ENCODE measurements at places on chromosomes 5 and 9.

- no peak for DNase-seq
Measured at GRCh38 chr5:74541381-74541781, 99.1 kb downstream of the ENC1 start.

DNA sequence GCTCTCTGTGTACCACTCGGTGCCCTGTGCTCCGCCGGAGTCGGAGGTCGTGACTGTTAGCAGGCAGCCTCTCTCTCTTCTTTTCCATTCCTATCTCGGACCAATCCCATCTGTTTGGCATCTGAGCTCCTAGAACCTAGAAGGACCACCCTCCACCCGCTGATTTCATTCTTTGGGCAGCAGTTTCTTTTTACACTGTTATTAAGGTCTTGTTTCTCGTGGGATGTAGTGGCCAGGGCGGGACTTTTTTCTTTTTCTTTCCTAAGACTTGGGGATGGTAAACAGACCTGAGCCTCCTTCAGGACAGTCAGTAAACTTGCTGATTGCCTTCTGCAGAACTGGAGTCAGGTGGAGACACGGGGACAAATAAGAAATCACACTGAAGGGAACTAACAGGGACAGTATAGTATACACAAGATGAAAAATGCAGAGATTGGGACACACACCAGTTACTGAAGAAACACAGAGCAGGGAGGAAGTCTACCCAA, 500 bp downstream of the URM1 start:
- DNase-seq = no peak

DNA sequence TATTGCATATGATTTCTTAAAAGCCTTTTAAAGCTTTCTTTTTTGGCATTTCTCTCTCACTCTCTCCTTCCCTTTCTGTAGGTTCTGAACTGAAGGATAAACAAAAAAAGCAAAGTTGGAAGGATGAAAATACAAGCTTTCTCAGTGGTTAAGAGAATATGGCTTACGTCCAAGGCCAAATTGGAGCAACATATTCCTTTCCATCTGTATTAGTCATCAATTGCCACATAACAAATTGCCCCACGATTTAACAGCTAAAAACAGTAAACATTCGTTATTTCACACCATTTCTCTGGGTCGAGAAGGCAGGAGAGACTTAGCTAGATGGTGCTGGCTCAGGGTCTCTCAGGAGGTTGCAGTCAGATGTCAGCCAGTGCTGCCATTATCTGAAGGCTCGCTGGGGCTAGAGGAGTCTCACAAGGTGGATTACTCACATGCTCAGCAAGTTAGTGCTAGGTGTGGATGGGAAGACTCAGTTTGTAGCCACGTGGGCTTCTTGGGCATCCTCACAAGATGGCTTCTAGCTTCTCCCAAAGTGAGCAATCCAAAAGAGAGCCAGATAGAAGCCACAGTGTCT, 2.0 kb upstream of the ROR2 start:
- no peak for DNase-seq

GRCh38 chr9:94912700-94913249, 186.3 kb downstream of the AOPEP start:
- DNase-seq = no peak

DNA sequence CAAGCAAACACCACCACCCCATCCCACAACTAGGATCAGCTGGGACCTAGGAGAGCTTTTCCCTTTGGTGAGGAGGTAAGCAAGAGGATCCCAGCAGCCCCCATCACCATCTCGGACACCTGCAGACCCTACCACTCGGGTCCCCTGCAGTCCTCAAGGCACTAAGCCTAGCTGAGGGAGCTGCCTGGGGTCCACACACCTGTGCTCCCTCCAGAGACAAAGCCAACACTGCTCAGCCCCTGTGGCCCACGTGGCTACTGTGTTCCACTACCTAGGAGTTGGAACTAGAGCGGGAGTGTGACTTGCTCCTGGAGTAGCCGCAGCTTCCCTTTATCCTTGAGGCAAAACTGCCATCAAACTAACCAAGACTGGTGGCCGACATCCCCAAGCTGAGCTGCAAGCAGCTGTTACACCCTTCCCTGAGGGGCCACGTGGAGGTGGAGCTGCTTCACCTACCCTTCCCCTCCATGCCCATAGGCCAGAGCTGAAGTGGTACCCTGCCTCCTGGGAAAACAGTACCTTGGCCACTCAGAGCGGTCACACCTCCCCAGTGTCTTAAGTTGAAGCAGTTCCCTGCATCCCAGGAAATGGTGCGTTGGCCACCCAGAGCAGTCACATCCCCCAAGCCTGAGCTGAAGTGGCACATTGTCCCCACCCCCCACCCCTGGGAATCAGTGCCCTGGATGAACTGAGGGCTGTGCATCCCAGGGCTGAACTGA, 205.5 kb downstream of the CACNA1B start:
- DNase-seq = no peak

GRCh38 chr9:12162181-12162815, 530.9 kb upstream of the TYRP1 start:
- DNase-seq = no peak

DNA sequence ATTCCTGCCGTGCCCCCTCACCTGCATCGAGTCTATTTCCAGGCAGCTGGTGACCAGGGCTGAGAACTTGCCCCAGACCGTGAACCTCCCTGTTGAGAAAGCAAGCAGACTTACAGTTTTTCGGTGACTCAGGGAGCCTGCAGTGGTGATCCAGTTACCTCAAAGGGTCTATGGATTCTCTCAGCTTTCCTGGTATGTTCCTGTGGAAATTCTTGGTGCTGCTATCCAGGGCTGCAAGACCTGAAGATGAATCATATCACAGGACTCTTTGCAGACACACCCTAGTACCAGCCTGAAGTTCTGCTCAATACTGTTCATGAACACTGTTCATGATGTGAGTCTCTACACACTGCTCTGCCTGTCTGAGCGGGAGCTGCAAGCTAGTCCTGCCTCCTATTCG, 154.7 kb downstream of the WDR70 start:
- DNase-seq = no peak

DNA sequence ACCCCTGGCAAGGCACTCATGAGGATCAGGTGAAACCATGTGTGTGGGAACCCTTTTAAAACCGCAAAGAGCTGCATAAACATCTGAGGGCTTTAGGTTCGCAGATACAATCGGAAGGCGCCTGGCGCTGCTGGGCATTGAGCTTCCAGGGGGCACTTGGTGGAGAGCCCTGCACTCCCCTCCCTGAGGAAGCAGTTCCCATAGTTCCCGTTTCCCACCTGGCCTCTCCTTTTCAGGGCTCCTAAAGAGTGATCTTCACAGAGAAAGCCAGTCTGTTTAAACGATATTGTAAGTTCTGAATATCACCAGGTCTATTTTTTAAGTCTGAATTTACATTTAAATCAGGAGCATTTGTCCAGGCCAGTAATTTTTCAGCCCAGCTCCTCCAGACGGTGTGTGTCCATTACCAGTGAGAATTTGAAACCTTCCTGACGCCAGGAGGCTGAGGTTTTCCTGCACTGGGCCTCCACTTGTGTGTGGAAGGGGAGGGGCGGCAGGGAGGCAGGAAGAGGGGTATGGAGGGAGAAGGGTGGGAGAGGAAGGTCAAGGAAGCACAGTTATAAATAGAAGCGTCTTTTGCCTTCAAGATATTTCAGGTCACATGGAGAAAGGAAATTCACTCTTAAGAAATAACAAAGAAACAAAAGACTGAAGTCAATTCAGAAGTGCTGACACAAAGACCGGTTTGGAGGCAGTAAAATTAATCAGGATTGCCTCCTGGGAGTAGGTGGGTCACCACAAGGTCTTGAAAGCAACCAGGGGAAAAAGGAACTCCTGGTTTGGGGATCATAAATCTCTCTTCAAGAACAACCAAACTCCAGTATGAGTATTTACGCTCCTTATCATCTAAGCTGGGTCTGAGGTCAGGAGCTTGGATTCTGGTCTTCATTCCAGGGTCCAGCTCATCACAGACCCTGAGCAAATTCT, 14.3 kb upstream of the MGAT1 start:
- no peak for DNase-seq

- DNase-seq = no peak
Measured at GRCh38 chr5:14153071-14153864, 10.1 kb downstream of the TRIO start.

DNA sequence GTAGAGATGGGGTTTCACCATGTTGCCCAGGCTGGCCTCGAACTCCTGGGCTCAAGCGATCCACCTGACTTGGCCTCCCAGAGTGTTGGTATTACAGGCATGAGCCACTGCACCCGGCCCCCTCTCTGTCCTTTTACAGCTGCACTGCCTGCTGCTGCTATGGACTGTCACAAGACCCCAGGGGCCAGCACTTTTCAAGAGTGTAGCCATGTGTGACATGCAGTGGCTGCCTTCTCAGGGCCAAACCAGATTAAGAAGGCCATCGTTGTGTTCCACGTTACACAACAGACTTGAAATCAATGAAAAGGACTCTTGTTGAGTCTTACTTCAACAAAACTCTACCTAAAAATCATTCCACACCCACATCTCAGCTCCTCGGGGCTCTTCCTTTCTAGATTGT, 78.9 kb upstream of the ICE1 start:
- no peak for DNase-seq

- no peak for DNase-seq
Measured at GRCh38 chr5:141483902-141484301, 928 bp upstream of the PCDHGC4 start.

DNA sequence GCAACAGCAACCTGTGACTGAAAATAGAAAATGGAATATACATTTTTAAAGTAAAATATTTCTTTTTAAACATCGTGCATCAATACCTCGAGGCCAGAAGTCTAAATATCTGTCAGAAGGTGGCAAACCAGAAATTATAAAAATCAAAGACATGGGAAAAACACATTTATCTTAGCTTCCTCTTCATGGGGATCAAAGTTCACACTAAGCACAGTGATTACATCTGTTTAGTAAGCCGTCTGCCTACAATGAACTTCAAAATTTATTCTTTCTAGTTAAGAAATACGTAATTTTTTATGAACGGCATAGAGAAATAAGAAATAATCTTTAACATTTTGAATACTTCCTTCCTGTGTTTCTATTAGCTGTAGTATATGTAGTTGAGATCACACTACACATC, 17.9 kb upstream of the SV2C start:
- DNase-seq = no peak

DNA sequence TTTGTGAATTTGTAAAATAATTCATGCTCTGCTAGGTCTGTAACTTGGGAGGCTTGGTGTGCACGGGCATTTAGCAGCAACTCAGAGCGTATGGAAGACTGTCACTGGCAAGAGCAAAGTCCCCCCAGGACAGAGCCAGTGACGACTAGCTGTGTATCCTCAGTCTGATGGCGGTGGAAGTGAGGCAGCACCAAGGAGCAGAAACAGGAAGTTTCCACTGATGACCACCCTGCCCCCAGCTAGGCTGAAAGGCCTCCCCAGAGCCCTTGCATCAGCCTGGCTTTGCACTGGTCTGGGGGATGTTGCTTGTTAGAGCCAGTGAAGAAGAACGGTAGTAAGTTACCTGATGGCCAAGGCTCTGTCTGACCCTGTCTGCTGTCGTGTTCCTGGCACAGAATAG, 66.8 kb upstream of the ABL1 start:
- DNase-seq = no peak

DNA sequence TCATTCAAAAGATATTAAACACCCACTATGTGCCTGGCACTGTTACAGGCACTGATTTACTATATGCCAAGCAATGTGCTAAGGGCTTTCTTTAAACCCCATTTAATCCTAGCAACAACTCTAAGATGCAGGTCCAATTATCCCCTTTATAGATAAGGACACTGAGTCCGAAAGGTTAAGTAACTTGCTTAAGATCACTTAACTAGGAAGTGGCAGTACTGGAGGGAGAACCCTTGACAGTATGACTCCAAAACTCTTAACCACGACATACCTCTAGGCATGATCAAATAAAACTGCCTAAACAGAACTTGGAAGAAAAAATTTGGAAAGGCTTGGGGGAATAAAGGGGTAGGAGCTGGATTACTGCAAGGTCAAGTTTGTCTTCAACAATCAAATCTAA, 1.7 kb downstream of the RAB14 start:
- DNase-seq = no peak

DNA sequence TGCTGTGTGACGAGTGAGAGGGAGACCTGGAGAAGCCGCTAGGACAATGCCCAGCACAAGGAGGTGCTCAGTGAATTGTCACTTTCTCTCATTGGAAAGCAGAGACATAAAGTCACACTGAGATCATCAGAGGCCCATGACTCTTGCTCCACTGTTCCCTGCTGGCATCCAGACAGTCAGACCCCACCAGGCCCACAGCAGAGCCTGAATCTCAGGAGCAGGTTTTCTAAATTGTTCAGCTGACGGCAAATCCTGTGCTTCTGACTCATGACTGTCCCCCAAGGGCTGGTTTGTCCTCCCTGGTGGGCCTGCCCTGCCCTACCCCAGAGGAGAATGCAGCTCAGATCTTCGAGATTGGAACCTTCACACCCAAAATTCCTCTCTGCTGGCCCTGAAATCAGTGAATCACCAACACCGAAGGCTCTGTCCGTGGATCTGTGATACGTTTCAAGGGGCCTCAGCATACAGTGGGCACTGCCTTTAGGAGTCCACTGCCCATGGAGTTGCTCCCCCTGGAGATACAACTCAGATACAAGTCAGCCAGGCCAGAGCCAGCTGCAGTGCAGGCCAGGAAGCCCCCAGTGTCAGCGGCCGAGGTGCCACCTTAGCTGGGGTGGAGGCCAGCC, 2.7 kb downstream of the PTGES start:
- no peak for DNase-seq

GRCh38 chr5:89313804-89314588, 431.0 kb upstream of the MEF2C start:
- DNase-seq = no peak

DNA sequence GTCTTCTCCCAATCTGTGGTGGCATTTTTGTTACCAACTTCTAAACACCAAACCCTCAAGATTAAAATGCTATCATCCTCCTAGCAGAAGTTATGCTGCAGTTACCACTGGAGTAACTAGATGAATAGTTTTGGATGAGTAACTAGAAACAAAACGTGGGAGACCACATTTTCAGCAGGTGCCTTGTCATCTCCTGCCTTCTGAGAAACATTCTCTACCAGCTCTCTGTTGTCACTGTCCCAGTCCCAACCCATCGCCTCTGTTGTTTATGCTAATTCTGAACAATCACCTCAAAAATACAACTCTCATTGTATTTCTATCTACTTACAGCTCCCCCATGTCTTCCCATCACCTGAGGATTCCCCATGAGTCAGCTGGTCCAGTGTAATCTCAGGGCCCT, 652.5 kb upstream of the ADAMTS16 start:
- DNase-seq = no peak
